ENCODE measurements at places on chromosomes 6 and 20. TPM values are rescaled to one million over a fixed set of nuclear protein-coding genes. Genes with fewer than 3 reads are reported as not detected.

Gene RAB44
- under 0.01 TPM for total RNA-seq

Gene OPN5
- total RNA-seq: not detected

Gene CD93
- 1.0 TPM for total RNA-seq

Gene SLC22A7
- not detected for total RNA-seq

Gene PGC
- not detected for total RNA-seq

Gene HLA-DRB1
- total RNA-seq: 0.17 TPM

Gene OOEP
- total RNA-seq: not detected

Gene ADGRG6
- 0.33 TPM for total RNA-seq

Gene PSORS1C1
- total RNA-seq: 0.29 TPM

Gene LGSN
- not detected for total RNA-seq

Gene DPPA5
- total RNA-seq: not detected

Gene SLCO4A1
- total RNA-seq: 1.3 TPM

Gene CLPSL2
- not detected for total RNA-seq

Gene SIRPD
- not detected for total RNA-seq

Gene DNMT3B
- 3.8 TPM for total RNA-seq

Gene SYNDIG1
- total RNA-seq: 0.17 TPM

Gene SNAP25
- total RNA-seq: 9.6 TPM

Gene GJA10
- not detected for total RNA-seq

Gene C20orf144
- 0.44 TPM for total RNA-seq

Gene MATN4
- 0.33 TPM for total RNA-seq

Gene ARFGEF3
- total RNA-seq: 0.44 TPM

Gene PPP1R16B
- total RNA-seq: under 0.01 TPM

Gene RNF144B
- 1.2 TPM for total RNA-seq

Gene SLC12A5
- 0.17 TPM for total RNA-seq

Gene OR2B6
- not detected for total RNA-seq

Gene APMAP
- total RNA-seq: 121 TPM

Gene STXBP5
- 60.7 TPM for total RNA-seq

Gene HS3ST5
- not detected for total RNA-seq

Gene CST4
- total RNA-seq: not detected

Gene TFAP2A
- under 0.01 TPM for total RNA-seq

Gene HLA-DMB
- 0.50 TPM for total RNA-seq

Gene RSPH9
- total RNA-seq: 1.0 TPM

Gene PLCB1
- 14.6 TPM for total RNA-seq

Gene SLC26A8
- 0.87 TPM for total RNA-seq

Gene GSTA2
- total RNA-seq: not detected

Gene HM13
- 65.9 TPM for total RNA-seq

Gene TPMT
- total RNA-seq: 27.8 TPM

Gene CPNE5
- 0.15 TPM for total RNA-seq

Gene MCCD1
- total RNA-seq: not detected

Gene CASS4
- total RNA-seq: 12.4 TPM

Gene C20orf204
- 0.99 TPM for total RNA-seq

Gene SYNJ2
- 69.5 TPM for total RNA-seq

Gene ZNF334
- 1.6 TPM for total RNA-seq

Gene HLA-DOA
- under 0.01 TPM for total RNA-seq

Gene ZFP57
- 0.17 TPM for total RNA-seq

Gene IRF4
- under 0.01 TPM for total RNA-seq

Measured in smooth muscle cell of trachea (primary cell).